ENCODE measurements at places on chromosomes 7 and 10.
A peak's percentile ranks its signal among the peaks of the same experiment; 100 is the strongest.

DNA sequence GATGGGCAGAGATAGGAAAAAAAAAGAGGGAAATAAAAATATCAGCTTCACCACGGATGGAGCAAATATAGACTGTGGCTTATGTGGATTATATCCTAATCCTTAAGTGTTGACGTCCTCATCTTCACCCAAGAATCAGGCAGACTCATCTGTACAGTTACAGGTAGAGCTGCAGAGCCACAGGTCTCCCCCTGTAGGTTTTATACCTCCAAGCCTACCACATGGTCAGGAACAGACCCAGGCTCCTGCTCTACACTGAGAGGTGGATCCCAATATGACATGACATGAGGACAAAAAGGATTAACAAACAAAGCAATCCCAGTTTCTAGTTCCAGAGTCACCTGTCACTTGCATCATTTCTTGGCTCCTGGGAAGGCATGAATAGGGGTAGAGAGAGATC is 400.8 kb downstream of the SEMA3D start:
- DNase-seq = no peak

GRCh38 chr10:127283017-127283416 is 86.6 kb upstream of the INSYN2A start:
- no peak for DNase-seq

DNA sequence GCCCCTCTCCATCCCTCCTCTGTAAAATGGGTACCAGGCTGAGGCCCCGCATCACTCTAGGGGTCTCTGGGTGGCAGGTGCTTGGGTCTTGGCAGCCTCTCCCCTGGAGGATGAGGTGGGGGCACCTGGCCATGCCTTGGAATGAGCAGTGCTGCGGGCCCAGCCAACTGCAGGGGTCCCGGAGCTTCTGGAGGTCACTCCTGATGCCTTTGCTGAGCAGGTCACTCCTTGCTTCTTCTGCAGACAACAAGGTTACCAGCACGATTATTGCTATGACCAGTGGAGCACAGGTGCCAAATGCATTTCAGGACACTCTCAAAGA is 22.4 kb upstream of the ZNF488 start:
- no peak for DNase-seq

- DNase-seq = peak; percentile 18
Observed at GRCh38 chr10:87505366-87506111, 846 bp downstream of the MINPP1 start.

GRCh38 chr7:44706788-44707557 is 41.7 kb upstream of the ZMIZ2 start:
- no peak for DNase-seq

- no peak for DNase-seq
Observed at GRCh38 chr10:25078658-25079431, 62.4 kb downstream of the THNSL1 start.

DNA sequence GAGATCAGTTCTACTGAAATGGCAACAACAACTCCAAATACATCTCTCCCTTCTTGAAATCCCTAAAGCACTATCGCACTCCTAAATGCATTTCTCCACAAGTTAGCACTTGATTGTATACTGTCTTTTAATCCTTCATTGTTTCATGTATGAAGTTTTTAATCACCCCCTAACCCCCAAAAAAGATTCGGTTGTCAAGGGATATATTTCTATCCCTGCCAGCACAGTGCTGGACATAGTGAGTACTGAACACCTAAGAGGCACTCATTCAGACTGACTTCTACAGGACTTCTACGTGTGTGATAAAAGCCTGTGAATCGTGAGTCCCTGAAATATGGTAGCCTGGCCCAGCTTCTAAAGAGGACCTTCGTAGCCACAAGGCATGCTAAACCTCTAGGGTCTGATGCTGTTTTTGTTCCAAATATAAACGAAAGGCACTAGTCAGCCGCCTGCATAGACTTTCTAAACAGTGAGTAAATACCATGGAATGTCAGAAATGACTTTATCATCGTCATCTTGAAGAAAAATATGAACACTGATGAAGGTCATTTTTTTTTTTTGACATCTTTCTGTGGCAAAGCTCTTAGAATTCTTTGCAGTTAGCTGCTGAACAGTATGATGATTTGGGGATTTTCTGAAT is 14.6 kb upstream of the ZSCAN21 start:
- no peak for DNase-seq

DNA sequence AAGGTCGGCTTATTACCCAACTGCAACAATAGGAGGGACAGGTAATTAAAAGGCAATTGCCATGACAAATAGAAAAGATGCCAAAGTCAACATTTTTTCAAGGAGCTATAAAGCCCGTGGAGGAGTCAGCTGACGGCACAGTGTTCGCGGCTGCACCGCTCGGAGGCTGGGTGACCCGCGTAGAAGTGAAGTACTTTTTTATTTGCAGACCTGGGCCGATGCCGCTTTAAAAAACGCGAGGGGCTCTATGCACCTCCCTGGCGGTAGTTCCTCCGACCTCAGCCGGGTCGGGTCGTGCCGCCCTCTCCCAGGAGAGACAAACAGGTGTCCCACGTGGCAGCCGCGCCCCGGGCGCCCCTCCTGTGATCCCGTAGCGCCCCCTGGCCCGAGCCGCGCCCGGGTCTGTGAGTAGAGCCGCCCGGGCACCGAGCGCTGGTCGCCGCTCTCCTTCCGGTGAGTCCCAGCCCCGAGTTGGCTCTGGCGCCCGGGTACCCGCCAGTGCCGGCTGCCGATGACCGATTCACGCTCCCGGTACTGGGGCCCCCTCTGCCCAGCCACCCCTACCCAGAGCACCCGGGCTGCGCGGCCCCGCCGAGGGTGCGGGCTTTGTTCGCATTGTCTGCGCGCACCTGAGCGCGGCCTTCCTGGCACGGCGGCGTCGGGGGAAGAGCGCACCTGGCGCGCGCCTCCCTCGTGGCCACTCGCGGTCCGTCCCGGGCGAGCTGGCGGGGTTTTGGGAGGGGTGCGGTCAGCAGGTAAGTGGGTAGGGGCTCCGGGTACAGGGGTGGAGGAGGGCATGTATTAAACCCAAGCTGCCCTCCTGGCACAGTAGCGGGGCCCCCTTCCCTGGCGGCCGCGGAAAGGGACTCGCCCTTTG is at the start of gene VWA2:
Gene VWA2, plus strand, starts transcription at position 138 of the 877 bp plus-strand sequence. CDS start 9,460 bp downstream, outside the sequence.
- no peak for DNase-seq

DNA sequence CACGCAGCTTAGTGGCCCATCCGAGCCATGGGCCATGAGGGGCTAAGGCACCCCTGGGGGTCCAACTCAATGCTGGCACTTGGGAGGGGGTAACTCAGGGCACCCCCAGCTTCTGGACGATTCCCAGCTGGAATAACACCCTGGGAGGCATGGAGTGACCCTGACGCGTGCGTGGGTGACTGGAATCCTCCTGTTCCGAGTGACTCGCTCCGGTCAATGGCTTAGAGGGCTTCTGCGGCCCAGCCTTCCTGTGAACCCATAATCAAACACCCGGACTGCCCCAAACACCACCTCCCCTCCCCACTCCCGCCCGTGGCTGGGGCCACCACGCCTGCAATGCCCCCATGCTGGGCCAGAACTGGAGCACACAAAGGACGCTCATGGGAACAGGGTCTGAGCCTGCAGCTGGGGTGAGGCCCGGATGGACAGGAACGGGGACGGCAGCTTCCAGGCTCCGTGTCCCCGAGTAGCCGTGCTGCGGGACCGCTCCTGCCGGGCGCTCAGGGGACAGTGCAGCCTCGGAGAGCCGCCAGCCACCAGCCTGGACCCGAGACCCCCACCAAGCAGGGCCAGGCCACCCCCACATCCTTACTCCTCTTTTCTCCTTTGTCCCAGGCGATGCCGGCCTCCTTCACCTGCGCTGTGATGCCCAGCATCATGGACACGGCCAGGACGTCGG is 8.5 kb downstream of the INTS1 start:
- no peak for DNase-seq

DNA sequence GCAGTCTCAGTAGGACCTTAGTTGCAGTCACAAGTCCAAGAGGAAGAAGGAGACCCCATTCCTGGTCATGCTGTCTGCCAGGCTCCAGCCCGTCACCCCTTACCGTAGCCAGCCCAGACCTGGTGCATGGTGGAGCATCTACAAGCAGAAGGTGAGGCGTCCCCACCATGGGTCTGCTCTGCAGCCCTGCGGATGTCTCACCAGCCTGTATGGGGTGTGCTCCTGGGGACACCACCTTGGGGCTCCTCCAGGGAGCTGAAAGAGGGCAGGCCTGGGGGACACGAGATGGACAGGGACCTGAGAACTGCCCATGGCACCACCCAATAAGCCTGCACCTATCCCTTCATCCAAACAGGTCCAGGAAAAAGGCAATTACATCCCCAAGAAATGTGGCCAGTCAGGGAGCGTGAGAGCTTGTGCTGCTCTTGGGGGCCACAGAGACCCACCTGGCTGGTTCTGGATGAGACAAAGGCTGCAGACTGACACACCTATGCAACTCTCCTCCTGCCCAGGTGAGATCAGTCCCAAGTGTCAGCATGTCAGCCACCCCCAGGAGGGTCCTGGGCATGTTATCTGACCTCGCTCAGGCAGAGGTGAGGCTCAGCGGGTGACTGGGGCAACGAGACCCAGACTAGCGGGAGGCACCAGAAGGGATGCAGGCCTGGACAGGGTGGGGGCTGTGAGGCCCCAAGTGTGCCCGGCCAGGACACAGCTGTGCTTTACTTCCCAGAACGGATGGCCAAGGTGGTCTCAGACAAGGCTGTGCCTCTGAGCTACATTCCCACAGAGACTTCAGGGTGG is 84.5 kb upstream of the RET start:
- DNase-seq = no peak

DNA sequence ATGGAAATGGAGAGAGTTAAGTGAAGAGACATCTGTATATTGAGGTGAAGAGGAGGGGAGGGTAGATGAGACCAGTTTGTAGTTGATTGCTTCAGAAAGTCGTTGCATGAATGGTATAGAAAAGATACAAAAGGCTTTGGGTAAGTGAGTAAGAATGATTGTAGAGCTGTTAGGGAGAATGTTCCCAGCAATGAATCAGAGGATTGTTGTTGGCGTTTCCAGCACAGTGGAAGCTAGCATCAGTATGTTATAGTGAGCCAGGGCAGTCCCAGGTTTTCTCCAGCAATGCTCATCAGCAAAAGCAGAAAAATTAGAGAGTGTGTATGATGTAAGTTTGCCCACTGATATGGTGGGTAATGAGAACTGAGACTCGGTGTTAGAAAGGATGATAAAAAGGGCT is 15.4 kb upstream of the CDK6 start:
- no peak for DNase-seq

- DNase-seq = no peak
Observed at GRCh38 chr7:20284003-20284770, 46.5 kb upstream of the ITGB8 start.

DNA sequence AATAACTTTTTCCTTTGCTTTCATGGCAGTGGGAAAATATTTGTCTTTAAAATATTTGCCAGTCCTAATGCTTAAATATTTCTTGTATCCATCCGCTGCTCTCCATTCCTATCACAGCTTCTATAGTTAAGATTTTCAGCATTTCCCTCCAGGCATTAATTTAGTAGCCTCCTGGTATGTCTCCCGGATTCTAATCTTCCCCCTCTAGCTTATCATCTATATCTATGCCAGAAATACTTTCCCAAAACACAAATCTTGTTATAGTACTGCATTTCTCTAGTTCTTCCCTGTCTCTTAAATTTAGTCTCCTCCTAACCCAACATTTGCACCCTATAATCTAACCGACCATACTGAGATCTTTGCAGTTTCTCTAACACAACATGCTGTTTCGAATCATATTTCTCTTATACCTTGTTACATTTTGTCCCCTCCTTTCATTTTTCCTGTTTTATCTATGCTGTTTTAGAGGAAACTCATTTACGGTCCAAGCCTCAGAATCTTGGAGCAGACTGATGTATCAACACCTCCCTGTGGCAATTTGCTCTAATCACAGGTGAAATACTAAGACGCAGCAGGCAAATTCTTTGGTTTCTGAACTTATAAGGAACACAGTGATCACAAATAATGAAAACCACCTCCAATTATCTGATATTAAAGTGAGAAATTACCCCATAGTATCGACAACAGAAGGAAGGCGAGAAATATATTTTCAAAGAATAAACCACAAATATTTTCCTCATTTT is 10.3 kb downstream of the CNTNAP2 start:
- DNase-seq = no peak

GRCh38 chr10:105017691-105018090 is 376.6 kb downstream of the SORCS3 start:
- no peak for DNase-seq

- no peak for DNase-seq
Observed at GRCh38 chr10:95646160-95646559, 10.4 kb downstream of the ALDH18A1 start.

DNA sequence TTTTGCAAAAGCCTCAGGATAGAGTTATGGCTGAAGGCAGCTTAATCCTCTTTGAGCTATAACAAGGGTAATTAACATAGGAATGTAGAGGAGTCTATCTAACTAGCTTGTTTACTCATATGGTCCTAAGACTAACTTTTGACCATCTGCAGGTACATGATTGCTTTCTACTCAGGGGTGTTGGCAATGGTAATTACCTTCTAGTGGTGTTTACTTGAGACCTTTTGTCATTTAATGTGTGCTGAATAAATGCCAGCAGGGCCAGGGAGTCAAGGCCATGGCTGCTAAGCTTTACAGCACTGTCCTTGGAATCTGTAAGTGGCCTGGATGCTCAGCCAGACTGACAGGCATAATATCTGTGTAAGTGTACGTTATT is 1325.0 kb downstream of the XPNPEP1 start:
- DNase-seq = no peak

- DNase-seq = no peak
Observed at GRCh38 chr10:126387931-126388911, at the start of gene ADAM12. ADAM12 (minus strand) TSS chr10:126388477; CDS start chr10:126388145, 332 bp downstream.

- no peak for DNase-seq
Observed at GRCh38 chr7:102313997-102314780, 27.5 kb downstream of the SH2B2 start.

DNA sequence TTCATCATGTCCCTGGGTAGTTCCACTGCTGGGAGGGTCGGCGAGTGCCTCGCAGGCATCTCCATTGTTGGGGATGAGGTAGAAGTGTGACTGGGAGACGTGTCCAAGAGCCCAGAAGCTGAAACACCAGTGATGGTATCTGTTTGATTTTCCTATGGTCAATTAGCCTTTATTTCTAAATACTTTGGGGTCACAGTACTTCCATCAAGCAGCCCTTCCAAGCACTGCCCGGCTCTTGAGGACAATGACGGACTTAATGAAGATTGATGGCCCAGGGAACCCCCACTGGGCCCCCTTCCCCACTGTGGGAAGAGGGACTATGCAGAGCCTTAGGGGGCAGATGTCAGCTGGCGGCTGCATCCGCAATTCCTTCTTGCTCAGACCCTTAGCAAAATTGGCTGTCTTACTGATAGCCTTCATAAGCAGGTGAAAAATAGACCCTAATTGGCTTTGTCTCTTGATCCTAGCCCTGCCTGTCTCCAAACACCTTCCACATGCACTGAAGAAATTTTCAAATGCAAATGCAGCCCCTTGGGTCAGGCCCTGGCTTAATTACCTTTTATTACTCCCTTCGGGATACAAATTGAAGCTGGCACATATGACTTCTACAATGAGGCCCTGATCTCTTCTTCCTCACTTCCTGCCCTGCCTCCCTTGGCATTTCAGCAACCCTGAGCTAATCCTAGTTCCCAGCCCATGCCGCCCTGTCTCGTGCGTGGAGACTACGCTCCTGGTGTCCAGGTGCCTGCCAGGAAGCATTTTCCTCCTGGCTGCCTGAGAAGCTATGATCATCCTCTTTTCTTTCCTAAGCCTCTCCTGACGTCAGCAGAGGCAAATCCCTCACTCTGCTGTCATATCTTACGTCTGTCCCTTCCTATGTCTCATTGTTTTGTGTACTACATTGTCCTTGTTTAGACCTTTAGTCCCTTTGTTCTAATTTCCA is 124.5 kb upstream of the GDF10 start:
- DNase-seq = no peak

GRCh38 chr7:41436139-41436538 is 266.8 kb downstream of the INHBA start:
- DNase-seq = no peak

All from stimulated activated CD8-positive, alpha-beta memory T cell treated with anti-CD3 and anti-CD28 coated beads, Interleukin-2, amount 100 ng/mL, for 1 hour (primary cell).